Mammary epithelial cell (primary cell): ENCODE measurements at places on chromosomes 5 and 9.

GRCh38 chr9:97459326-97459725 is 42.1 kb upstream of the TMOD1 start:
- no peak for DNase-seq

GRCh38 chr5:180136630-180137381 is 65.2 kb upstream of the RNF130 start:
- no peak for DNase-seq

GRCh38 chr9:136029556-136029955 is 65.5 kb downstream of the NACC2 start:
- DNase-seq, result no peak

- peak; percentile 75 for DNase-seq
These were observed at the start of gene ENTREP1 for GRCh38 chr9:69324549-69325401. Gene ENTREP1, plus strand, starts transcription at chr9:69325215. Its CDS starts 95 bp downstream, at chr9:69325310.

- no peak for DNase-seq
These were observed 123.4 kb downstream of the BASP1 start for GRCh38 chr5:17340819-17341218.

- DNase-seq, result peak; percentile 47
These were observed 885 bp upstream of the MLLT3 start for GRCh38 chr9:20623021-20623747.

- no peak for DNase-seq
These were observed at the start of gene ACSL6 for GRCh38 chr5:132011622-132012343. Gene ACSL6, minus strand, starts transcription at chr5:132011658. Its CDS starts 105 bp downstream, at chr5:132011553.

- DNase-seq, result peak; percentile 97
These were observed 34.0 kb upstream of the NCS1 start for GRCh38 chr9:130138171-130138653.
